Activated T-helper 1 cell treated with anti-CD3 and anti-CD28 coated beads, Interleukin-2, amount 50 U/mL, for 16 hours (primary cell): ENCODE measurements at places on chromosomes 7 and 10.
A peak's percentile ranks its signal among the peaks of the same experiment; 100 is the strongest.

- no peak for DNase-seq
These were observed 247.8 kb upstream of the IGFBP3 start for GRCh38 chr7:46168671-46169383.

- DNase-seq: no peak
These were observed 26.4 kb upstream of the GNA12 start for GRCh38 chr7:2870471-2870931.

DNA sequence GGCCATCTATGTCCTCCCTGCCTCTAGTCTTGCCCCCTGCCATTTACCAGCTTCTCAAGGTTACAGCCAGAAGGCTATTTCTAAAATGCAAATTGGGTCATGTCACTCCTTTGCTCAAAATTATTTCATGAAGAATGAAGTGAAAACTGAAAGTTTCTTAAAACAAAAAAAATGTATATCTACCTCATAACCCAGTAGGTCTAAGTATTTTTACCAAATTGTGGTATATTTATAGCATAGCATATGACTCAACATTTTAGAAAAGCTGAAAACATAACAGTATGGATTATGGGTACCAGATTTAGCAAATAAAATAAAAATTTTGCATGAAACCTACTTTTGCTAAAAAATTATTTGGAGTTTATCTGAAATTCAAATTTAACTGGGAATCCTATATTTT lies 78.4 kb downstream of the SLC16A9 start:
- DNase-seq: no peak

DNA sequence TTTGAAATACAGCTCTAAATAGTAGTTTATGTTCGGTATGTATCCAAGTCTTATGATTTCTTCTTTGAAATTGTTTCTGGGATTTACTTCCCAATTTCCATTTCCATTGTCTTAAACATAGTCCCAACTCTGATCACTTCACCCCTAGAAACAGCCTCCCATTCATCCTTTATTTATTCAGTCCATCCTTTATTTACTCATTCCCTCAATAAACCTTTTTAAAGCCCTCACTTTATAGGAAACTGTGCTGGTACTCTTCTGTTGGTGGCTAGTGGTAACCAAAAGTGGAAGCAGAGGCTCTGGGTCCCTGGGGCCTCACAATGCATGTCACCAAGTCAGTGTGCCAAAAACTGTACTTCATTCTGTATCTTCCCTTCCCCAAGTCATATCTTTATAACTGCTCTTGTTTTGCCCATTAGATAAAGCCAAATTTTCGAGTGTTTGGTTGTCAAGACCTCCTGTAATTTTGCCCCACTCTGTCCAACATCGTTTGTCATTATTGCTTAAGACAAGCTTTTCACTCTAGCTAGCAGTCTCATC lies 3.9 kb upstream of the EPC1 start:
- DNase-seq: no peak

DNA sequence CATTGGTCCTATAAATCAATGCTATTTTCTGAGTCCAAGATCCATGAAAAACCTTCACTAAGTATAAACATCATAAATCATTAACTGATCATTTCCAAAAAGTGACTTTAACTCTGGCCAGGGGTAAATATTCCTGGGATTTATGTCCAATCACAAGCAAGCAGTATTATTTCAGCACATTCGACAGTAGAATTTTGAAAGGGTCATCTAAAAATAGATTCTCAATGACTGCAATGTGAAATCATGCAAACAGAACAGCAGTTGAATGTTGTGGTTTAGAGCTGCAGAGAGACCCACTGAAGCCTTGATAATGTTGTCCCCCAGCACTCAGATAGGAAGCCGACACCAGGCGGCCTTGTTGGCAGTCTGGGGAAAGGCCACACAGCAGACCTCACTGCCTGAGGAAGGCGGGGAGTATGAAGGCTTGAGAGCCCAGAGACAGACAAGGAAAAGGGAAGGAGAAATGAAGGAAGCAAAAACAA lies 38.1 kb downstream of the FAM107B start:
- DNase-seq: no peak

- DNase-seq: no peak
These were observed 7.1 kb downstream of the FKBP14 start for GRCh38 chr7:30019387-30019786.

DNA sequence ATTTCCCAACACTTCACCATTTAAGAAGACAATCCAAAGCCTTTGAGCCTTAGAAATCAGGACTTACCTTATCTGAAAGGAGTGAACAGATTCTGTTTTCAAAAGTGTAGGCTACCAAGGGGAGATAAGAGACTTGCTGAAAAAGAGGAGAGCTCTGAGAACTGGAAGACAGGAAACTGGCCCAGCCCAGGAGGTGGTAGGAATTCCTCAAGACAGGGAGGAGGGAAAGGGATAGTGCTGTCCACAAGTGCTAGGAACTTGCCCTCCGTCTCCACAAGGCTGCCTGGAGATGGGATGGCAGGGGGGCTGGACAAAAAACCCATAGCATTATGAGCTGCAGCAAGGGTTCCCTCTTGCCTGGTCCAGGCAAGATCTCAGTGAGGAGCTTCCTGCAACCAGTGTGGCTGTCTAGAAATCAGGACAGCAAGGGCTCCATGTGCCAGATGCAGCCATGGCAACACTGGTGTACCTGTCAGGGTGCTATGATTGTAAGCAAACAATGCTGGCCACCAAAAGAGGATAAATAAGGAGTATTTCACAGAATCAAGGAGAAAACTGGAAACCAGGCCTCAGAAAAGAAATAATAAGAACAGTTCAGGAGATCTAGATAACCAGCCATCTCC lies 22.7 kb upstream of the FRMD4A start:
- DNase-seq: no peak

DNA sequence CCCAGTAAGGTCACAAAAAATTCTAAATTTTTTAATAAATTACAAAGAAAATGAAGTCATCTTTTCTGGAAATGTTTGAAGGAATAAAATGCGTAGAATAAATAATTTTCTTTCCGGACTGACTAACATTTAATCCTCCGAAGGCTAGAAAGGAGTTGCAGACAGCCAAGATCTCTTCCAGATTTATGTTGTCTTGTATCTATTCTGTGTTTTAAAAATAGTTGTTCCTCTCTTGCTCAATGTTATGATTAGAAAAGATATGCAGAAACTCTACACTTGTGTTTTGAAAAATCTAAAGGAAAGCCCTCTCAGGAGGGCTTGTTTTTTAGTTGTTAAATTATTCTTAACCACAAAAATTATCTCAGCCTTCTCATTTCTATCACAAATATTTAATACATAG lies 70.7 kb downstream of the MACC1 start:
- no peak for DNase-seq

GRCh38 chr7:68176974-68177373 lies 1180.3 kb downstream of the TYW1 start:
- no peak for DNase-seq

- no peak for DNase-seq
These were observed 29.3 kb downstream of the SLC39A12 start for GRCh38 chr10:17980846-17981565.

DNA sequence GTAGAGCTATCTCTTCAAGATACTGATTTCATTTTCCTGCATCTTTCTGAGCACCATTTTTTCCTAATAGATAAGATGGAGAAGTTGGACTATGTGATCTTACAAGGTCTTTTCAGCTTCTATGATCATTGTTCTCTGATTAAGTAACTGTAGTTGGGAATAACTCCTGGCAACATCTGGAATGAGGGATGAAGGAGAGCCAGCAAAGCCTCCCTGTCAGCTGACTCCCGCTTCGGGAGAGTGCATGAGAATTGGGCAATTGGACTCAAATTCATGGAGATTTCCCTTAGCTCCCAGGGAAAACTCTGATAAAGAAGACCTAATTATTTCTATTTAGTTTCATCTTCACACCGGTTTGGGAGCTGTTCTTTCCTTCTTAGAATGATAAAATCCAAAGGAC lies 146.1 kb downstream of the CCDC71L start:
- DNase-seq: no peak

- no peak for DNase-seq
These were observed 35.8 kb downstream of the NT5C2 start for GRCh38 chr10:103157246-103157645.

DNA sequence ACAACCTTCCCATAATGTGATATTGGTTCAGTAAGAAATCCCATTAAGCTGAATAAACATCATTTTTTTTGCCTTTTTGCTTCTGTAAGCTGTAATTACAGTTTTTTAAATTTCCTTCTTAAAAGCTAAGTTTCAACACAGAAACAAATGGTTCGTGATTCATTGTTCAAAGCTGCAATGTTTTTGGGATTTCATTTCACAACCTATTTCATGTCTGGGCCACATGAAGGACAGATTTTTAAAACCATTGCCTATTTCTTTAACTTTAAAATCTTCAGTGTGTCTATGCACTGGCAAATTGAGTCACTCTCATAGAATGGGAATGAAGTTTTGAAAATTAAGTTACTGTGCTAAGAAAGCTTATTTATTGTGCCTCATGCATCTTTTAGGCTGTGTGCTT lies 66.9 kb downstream of the TFPI2 start:
- no peak for DNase-seq

DNA sequence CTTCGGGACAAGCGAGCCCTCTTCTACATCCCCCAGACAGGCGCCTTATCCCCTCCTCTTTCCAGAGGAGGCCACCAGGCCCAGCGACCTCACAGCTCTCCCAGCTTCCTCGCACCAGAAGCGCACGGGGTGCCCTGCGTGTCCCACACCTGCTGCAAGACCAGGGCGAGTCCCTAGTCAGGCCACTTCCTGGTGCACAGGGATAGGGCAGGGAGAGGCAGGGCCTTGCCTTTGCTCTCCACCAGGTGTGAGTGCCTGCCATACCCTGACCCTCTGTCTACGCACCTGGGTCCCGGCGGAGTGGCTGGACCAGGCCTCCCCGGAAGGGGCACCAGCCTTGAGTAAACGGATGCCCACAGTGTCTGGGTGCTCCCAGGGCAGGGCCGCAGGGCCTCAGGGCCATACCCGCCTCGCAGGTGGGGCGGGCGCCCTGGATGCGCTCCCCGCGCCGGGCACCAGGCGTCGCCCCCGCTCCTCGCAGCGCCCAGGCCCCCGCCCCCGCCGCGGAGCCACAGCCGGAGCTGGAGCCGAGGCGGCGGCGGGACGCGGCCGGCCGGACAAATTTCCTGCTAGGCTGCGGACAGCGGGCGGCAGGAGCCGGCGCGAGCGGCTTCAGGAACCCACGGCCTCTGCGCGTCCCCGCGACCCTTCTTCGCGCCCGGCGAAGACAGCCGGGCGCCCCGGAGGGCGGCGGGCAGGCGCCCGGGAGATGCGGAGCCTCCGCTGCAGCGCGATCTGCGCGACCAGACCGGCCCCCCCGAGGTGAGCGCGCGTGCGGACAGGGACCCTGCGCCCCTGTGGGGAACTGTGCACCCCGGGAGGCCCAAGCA lies at the start of gene PTPRE:
TSS of gene PTPRE (plus strand) at position 556 of the 830 bp plus-strand sequence. CDS start 133,779 bp downstream, outside the sequence.
- peak; percentile 61 for DNase-seq

- DNase-seq: no peak
These were observed 49.5 kb upstream of the DNAJC1 start for GRCh38 chr10:22053048-22053447.

DNA sequence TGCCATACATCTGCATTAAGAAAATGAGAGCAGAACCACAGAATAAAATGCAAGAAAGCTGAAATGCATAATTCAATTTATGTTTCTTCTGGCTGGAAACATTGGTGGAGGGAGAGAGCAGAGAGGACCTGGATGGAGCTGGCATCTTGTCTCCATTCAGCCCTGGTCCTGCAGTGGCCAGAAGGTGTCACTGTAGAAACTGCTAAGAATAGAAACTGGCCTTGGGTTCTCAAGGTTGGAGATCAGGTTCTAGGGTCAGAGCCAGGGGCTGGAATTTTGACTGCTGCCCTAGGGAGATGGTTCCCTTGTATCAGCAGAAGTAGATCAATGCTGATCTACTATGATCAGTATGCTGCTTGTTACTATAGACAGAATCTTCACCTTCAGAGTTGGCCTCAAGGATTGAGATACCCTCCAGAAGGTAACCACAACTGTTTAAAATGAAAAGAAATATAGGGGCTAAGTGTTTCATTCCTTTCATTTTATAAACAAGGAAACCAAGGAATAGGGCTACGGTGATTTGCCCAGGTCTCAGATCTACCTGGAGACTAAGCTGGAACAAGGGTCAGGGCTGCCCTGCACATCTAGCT lies 13.1 kb downstream of the TAS2R41 start:
- no peak for DNase-seq

- no peak for DNase-seq
These were observed 1167.7 kb downstream of the XPNPEP1 start for GRCh38 chr10:108755646-108756045.

DNA sequence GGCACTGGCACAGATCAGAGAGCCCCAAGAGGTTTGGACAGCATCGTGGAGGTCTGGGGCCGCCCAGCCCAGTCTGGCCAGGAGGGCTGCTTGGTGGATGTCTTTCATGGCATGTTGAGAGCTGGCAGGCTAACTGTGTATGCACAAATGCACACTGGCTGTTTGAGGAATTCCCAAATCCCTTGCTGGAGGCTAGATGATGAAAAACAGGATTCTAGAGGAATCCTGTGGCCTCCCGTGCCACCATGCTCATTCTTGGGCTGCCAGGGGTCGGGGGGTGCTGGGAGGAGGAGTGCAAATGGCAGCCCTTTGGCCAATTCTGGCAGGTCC lies 26.5 kb downstream of the LEP start:
- no peak for DNase-seq

GRCh38 chr10:101008823-101009423 lies 9.3 kb downstream of the LZTS2 start:
- DNase-seq: no peak

DNA sequence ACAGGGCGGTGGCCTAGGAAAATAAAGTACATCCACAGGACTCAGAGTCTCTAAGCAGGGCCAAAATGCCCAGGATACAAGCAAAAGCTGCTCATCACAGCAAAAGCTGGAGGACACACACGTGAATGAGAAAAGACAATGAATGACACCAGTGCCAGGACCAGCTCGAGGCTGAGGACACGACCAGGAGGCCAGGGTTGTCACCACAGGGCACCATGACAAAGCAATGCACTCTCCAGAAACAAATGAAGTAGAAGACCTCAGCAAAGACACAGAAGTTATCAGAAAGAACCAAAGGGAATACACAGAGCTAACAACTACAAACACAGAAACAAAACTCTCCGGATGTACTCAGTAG lies 92.1 kb downstream of the FOXL3 start:
- no peak for DNase-seq

DNA sequence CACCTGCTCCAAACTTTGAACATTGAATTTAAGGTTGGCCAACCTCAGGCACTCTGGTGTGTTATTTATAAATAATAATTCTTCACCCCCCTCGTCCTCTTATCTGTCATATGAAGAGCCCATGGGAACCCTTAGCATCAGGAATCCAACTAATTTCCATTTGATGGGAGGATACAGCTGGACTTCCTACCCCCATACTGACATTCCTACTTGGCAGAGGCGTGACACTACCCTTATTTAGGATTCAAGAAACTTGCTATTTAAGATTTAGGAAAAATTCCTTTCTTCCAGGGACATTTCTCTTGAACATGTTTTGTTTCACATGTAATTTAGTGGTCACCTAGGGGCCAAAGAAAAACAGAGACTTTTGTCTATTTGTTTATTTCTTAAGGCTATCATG lies 171.9 kb upstream of the NRP1 start:
- no peak for DNase-seq

DNA sequence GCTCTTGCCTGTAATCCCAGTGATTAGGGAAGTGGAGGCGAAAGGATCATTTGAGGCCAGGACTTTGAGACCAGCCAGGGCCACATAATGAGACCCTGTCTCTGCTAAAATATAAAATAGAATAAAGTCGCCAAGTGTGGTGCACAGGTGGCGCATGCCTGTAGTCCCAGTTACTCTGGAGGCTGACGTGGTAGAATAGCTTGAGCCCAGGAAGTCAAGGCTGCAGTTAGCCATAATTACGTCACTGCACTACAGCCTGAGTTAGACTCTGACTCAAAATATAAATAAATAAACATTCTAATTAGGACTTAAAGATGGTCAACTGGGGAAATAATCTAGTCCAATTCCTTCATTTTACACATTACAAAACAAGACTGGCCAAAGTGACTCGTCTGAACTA lies 768 bp downstream of the CHCHD2 start:
- DNase-seq: no peak
